ENCODE measurements at places on chromosomes 7 and 10.

GRCh38 chr10:75764974-75765788 is 333.8 kb downstream of the LRMDA start:
- no peak for DNase-seq

DNA sequence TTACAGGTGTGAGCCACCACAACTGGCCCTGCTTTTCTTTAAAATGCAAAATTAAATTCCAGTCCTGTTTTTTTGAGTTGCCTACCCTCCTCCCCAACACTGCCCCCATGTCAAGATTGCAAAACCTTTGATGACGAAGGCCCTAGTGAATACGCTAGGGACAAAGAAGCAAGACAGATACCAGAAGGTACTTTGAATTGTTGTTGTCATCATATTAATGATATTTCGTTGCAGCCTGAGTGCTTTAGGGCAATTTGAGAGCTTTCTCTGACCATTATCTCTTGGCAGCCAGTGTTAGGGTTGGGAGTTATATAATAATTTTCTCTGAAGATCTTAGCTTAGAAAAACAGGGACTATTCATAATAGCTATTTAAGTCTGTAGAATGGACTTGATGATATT is 7.1 kb downstream of the CCSER2 start:
- no peak for DNase-seq

- DNase-seq: no peak
Measured at GRCh38 chr10:132027423-132027983, 38.2 kb upstream of the JAKMIP3 start.

GRCh38 chr7:38105874-38106483 is 72.1 kb upstream of the STARD3NL start:
- no peak for DNase-seq

DNA sequence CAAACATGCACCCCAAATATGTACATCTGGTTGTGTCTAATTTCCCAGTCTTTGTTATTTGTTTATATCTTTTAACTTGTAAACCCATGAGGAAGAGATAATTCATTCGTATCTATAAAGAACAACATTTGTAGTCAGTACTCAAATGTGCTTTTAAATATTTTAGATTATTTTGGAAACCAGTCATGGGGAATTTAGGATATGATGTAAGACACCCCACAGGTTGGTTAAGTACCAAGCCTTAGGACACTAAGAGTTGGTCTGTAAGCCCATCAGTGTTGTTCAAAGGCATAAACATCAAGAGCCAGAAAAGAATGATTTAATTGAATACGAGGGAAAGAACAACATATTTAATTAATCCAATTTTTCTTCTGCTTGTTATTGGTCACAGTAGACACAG is 421.1 kb upstream of the SEMA3C start:
- no peak for DNase-seq

Measured in stimulated activated CD8-positive, alpha-beta memory T cell treated with anti-CD3 and anti-CD28 coated beads, Interleukin-7, amount 100 ng/mL, for 1 hour (primary cell).